ENCODE measurements at places on chromosomes 11 and 22.

GRCh38 chr11:36890121-36890679, 292.2 kb upstream of the RAG2 start:
- no peak for DNase-seq

- DNase-seq: no peak
Observed at GRCh38 chr11:133835593-133836548, 9.4 kb downstream of the SPATA19 start.

DNA sequence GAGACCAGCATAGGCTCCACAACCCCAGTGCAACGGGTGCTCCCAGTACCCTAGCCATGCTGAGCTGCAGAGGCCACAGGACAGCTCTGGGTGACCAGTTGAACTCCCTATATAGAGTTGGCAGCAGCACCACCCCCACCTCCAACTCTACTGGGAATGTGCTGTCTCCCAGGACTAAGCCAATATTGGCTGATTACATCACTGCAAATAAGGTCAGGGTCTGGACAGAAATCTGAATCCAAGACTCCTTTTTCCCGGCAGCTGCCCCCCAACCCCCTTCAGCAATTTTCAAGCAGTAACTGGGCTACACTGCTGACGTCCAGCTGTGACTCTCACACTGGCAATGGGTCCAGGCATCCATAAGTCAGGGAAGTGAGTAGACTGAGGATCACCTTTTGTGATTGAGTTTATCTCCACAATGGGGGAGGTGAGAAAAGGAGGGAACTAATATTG, at the start of gene HPX:
TSS of gene HPX (minus strand) at position 82 of the 453 bp plus-strand sequence. CDS start at position 58, 24 bp downstream.
- DNase-seq: no peak

GRCh38 chr11:116731097-116731761, 41.6 kb downstream of the BUD13 start:
- no peak for DNase-seq

- no peak for DNase-seq
Observed at GRCh38 chr11:17098658-17099057, 21.2 kb upstream of the RPS13 start.

DNA sequence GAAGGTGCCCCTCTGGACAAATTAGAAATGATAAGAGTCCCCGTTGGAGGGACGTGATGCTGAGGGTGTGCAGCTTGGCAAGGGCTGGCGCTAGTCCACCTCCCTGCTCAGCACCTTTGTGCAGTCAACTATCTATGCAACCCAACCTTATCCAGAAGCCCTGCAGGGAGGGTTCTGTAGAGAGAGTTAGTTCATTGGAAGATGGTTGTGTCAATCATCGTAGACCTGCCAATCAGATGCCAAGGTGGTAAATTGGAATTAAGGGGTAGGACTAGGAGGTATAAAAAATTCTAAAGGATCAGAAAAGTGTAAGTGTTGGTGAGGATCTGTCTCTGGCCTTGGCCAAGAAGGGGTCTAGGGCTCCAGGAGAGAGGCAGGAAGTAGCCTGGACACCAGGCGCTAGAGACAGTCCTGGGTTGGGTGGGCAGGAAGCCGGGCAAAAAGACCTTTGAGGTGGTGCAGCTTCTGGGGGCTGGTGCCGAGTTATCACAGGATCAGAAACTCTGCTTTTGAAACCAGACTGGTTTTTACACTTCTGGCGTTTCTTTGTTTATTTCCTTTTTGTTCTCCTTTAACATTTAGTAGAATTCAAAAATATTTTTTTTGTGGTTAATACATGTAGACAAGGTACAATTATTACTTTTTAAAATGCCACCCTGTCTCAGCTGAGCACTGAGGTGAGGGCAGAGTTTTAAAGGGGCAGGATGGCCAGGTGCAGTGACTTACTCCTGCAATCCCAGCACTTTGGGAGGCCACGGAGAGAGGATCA, 1.6 kb downstream of the C1QTNF6 start:
- DNase-seq: no peak

GRCh38 chr11:15602785-15603567, 488.3 kb downstream of the INSC start:
- no peak for DNase-seq

- DNase-seq: no peak
Observed at GRCh38 chr22:20436768-20437612, 635 bp downstream of the SCARF2 start.

GRCh38 chr22:29165321-29166060, 40.2 kb upstream of the EMID1 start:
- DNase-seq: no peak

- DNase-seq: no peak
Observed at GRCh38 chr11:128240546-128240945, 346.8 kb downstream of the ETS1 start.

Measured in DMS 273 treated with DMSO at 0.1 percent for 48 hours (cell line).